Activated CD8-positive, alpha-beta memory T cell treated with anti-CD3 and anti-CD28 coated beads for 1 hour (primary cell): ENCODE measurements at places on chromosomes 1 and 21.

GRCh38 chr1:93614541-93614940 is 67.1 kb downstream of the BCAR3 start:
- DNase-seq: no peak

DNA sequence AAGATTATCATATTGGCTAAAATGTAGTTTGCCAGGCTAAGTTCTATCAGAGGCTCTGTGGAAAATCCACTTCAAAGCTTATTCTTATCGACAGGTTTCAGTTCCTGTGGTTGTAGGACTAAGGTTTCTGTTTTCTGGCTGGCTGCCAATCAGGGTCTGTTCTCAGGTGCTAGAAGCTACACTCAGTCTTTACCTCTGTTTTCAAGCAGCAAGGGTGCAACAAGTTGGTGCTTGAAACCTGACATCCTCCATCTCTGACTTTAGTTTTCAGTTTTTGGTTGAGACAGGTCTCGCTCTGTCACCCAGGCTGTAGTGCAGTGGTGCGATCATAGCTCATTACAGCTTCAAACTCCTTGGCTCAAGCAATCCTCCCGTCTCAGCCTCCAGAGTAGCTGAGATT is 15.3 kb upstream of the TMCO2 start:
- no peak for DNase-seq

GRCh38 chr1:166905900-166906299 is 29.8 kb upstream of the TADA1 start:
- no peak for DNase-seq

DNA sequence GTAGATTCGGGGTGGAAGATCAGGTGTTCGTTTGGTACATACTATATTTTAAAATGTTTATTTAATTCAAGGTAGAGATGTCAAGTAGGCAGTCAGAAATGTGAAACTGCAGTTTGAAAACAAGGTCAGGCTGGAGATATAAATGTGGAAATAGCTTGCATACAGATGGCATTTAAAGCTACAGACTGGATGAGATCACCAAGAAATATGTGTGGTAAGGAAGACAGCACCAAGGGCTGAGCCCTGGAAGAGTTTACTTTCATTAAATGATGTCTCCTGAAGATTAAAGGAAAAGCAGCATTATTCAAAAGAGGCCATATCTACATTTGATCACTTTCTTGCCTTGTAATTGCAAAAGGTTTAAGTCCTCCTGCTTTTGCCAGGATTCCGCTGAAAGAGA is 271.3 kb downstream of the PTBP2 start:
- no peak for DNase-seq

DNA sequence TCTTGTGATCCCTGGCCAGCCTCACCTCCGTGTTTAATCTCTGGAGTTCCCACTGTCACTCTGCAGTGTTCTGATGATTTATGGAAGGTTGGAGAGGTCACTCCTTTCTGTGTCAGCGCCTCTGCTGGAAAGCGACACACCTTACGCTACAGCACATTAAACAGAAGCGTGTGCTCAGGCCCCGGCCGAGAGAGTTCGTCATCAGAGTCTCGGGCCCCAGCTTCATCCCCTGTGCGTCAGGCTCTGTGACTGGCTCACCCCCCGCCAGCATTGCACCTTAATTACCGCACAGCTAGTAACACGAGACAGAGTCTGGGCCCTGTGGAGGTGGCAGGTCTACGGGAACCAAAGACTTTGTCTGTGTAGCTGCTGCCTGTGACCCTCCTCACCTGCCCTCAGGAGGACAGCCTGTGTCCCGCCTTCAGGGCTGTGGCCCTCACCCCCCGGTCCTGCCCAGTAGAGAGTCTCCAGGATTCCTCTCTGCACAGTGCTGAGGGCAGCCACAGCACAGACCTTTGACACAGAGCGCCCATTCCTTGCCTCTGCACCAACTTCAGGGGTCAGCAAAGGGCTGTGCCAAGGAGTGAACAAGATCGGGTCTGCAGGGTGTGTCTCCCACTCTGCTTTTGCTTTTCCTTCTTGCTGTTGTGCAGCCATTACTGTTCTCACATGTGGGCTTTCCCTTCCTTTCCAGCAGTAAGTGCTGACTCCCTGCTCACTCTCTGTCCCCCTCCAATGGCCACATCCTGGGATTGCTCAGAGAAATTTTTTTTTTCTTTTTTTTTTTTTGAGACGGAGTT is 157.6 kb downstream of the PGBD5 start:
- no peak for DNase-seq
